ENCODE measurements at places on chromosomes 1 and 21.

DNA sequence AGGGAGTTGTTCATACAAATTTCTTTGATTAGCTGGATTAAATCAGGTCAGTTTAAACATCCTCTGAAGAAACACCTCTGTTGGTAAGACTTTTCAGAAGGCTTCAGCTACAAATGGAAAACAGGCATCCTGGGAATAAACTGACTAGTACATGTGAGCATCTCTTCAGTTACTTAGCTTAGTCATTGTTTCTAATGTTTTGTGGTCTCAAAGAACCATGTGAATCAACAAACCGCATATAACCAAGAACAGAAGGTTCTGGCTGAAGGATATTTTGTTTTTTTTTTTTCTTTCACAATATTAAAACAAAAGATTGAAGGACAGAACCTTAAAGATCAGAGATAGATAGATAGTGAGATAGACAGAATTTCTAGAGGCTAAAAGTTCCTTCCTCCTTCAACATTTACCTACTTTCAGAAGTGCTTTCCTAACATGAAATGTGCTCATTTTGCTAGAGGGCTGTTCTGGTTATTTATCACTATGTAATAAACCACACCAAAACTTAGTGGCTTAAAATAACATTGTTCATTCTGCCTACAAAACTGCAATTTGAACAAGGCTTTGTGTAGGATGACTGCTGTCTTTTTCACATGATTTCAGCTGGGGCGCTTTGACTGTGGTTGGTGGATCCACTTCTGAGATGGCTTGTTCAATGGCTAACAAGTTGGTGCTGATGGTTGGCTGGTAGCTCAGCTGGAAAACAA is 119.8 kb upstream of the PTGFR start:
- DNase-seq: no peak

- no peak for DNase-seq
These were observed 1636.8 kb downstream of the AMY1C start for GRCh38 chr1:105386489-105386888.

GRCh38 chr1:172917972-172918371 is 132.8 kb downstream of the TNFSF18 start:
- no peak for DNase-seq

- no peak for DNase-seq
These were observed 32.2 kb downstream of the SLC30A7 start for GRCh38 chr1:100928128-100928527.

GRCh38 chr1:48652334-48652733 is 124.4 kb downstream of the BEND5 start:
- no peak for DNase-seq

GRCh38 chr1:169933984-169934725 is 40.5 kb upstream of the SCYL3 start:
- DNase-seq: no peak

DNA sequence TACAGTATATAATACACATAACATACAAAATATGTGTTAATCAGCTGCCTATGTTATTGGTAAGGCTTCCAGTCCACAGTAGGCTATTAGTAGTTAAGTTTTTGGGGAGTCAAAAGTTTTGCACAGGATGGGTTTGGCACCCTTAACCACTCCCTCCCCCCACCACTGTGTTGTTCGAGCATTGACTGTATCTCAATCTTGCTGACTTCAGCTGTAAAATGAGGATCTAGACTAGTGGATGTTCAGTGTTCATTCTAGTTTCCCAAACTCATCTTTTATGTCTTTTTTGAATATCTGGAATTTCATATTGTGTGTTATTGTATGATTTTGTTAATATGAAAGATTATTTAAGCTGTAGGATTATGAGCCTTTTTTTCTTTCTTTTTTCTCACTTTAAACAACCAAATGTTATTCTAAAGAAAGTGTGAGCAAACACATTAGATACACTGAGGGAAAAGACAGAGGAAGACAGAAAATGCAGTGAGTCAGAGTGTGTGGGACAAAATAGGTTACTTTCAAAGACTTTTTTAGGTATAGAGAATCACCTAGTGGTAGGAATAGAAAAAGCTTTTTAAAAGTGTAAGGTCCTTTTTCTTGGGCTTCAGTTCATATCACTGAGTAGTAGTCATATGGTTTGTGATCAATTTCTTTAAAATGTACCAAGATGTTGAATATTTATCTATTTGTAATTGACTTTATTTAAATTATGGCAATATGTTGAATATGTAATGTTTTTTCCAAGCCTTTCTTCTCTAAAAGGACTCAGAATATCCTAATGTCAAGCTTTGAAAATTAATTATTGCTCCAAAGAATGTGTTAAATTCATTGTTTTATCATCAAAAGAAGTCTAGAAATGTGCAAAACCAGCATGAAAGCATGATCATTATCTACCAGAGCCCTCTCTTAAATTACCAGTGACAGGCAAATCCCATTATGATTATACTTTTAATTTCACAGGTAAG is 17.9 kb upstream of the CENPF start:
- no peak for DNase-seq

DNA sequence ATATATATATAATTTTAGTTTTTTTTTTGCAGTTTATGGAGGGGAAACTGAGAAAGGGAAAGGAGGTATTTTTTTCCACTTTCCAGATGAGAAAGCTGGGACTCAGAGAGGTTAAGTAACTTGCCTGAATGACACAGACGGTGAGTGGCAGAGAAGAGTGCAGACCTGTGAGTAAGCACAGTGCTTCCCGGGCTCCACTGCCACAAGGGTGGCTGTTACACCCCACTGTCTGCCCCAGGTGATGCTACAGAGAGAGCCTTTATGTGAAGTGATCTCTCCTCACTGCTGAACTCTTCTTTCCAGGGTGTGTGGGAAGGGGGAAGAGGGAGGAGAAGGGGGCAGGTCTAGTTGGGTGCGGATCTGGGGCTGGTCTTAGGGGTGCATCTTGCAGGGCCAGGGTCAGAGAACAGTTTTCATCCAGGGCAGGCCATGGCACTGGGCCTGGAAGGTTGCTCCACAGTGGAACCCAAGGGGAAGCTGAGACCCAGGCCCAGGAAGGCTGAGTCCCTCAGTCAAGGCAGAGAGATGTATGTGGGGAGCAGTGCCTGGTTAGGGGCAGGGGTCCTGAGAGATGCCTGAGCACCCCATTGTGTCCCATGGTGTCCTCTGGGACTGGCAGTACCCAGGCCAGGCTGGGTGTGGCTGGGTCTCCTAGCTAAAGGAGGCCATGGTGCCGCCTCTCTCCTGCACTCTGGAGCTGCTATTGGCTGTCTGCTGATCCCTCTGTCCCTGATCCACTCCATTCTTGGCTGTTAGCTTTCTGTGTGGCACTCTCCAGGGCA is 357.5 kb downstream of the PTPRU start:
- no peak for DNase-seq

DNA sequence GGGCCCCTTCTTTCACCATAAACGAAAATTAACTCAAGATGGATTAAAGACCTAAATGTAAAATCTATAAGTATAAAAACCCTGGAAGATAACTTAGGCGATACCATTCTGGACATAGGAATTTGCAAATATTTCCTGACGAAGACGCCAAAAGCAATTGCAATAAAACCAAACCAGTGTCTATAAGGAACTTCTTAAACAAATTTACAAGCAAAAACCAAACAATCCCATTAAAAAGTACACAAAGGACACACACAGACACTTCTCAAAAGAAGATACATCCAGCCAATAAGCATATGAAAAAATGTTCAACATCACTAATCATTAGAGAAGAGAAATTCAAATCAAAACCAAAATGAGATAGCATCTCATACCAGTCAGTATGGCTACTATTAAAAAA is 78.8 kb upstream of the C1orf105 start:
- no peak for DNase-seq

- peak; percentile 23 for DNase-seq
These were observed 966 bp downstream of the TFB2M start for GRCh38 chr1:246564839-246565750.

DNA sequence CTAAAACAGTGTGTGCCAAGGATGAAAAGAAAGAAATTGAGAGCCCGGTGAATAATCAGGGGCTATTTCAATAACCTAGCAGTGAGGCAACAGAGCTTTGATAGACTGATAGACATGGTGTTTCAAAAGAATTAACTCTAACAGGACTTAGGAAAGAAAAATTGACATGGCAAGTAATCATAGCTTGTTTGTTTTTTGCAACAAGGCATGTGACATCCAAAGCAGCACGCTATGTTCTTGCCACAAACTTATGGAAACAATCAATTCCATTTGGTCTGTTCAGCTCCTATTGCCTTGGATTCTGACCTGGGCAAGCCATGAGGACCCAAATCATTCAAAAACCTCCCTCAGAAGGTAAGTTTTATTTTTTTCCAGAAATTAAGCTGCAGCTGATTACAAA is 608.5 kb downstream of the SMYD3 start:
- no peak for DNase-seq

DNA sequence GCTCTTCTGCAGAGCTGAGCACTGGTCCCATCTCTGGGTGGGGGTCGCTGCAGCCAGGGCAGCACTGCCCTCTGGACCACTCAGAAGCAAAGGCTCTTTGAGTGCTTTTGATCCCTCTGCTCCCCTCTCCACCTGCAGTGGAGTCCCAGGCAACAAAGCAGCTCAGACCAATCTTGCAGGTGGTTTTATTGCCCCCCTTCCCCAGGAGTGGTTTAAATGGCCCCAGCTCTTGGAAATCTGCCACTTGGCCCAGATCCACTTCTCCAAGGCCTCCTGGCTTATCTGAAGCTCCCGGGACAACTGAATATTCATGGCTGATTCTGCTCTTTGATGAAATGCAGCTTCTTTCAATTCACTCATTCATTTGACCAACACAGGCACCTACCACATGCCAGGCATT is 2.7 kb downstream of the STUM start:
- DNase-seq: no peak

- no peak for DNase-seq
These were observed 68.2 kb downstream of the IGSF21 start for GRCh38 chr1:18175530-18176377.

DNA sequence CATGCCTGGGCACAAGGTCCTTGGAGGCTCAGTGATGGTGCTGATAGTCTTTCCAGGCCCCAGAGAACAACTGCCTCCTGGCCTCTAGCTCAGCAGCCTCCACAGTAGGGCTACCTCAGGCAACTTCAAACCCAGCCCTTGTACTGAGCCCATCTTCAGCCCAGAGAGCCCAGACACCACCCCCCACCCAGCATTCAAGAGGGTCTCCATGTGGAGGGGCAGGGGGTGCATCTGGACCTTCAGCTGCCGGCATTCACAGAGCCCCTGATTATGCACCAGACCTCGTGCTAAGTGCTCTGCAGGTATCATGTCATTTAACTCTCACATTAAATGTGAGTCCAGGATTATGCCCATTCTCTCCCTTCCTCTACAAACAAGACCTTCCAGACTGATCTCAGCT is 197.0 kb upstream of the ZC3H12A start:
- DNase-seq: no peak

DNA sequence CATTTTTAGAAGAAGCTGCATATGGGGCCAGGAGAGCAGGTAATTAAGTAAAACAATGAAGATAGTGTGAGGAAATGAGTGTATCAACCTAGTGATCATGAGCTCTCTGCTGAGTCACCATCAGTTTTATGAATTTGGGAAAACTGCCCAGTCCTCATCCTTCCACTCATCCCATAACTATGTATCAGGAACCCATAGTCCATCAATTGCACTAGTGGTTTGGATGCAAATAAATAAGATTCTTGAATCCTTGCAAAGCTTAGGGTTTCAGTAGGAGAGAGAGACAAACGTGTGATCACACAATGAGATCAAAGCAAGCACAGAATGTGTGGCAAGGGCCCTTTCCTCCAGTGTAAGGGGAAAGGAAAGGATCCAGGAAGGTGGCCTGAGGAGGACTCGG is 145.6 kb downstream of the ZZZ3 start:
- no peak for DNase-seq

GRCh38 chr1:55425310-55425930 is 210.3 kb upstream of the USP24 start:
- no peak for DNase-seq

DNA sequence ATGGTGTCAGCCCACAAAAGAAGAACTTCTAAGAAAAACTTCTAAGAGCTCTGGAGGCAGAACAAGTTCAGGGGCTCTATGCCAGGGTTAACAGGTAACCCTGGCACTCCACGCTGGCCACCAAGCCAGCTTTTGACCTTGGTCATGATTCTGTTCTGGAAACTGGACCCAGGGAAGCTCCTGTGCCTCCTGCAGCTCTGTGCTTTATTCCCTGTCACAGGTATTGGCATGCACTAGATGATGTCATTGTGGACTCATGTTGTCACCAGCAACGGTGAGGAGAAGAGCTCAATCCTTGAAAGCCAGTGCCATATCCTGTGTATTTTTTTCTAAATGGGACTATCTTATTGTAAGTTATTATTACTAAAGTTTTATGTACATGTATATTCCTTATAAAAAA is 56.7 kb upstream of the GCLM start:
- no peak for DNase-seq
